Effector memory CD4-positive, alpha-beta T cell (primary cell): ENCODE measurements at places on chromosomes 6 and 20.
A peak's percentile ranks its signal among the peaks of the same experiment; 100 is the strongest.

- no peaks in the 10 kb centered on the region for H3K4me1 ChIP-seq
- H3K27me3 ChIP-seq, result no peaks in the 10 kb centered on the region
- no peaks in the 10 kb centered on the region for H3K36me3 ChIP-seq
- H3K27ac ChIP-seq, result no peak overlapping the region
- no peak for DNase-seq
- H3K4me3 ChIP-seq, result no peak overlapping the region
Observed at GRCh38 chr6:21501021-21501354, 92.6 kb upstream of the SOX4 start.

- peak overlapping the region; percentile 26 for H3K27ac ChIP-seq
- no peaks in the 10 kb centered on the region for H3K27me3 ChIP-seq
- peaks cover 3% of the 10 kb centered on the region for H3K36me3 ChIP-seq
- H3K4me1 ChIP-seq, result peaks cover 21% of the 10 kb centered on the region
- H3K4me3 ChIP-seq, result no peak overlapping the region
- DNase-seq, result no peak
Observed at GRCh38 chr20:47316776-47317126, 39.7 kb downstream of the ZMYND8 start.

DNA sequence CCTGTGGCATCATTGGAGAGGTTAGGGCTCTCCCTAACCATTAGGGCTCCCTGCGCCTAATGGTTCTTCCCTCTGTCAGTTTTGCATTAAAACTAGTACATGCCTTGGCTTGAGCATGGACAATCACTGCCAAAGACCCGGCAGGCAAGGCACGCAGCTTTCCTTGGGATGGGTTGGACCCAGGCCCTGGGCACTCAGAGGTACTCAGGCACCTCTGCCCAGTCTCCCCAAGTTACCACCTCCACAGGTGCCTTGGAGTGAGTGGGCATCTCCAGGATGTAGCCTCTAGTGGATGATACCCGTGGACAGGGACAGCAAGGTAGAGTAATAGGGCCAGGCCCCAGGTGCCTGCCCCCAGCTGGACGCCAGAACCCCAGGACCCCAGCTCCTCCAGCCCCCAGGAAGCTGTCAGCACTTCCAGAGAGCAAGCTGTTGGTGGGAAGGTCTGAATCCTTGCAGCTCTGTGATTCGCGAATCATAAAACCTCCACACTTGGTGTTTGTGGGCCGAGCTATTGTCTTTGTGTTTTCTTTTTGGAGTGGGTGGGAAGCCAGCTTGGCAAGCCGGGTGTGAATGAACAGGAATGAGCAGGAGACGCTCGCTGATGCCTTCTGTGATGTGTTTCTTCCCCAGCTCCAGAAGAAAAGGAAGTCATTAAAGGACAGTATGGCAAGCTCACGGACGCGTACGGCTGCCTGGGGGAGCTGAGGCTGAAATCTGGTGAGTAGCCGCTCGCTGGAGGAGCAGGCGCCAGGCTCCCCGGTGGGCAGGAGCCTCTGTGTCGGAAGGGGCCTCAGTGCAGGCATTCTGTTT is 35.1 kb downstream of the SYNJ2 start:
- H3K27me3 ChIP-seq, result no peaks in the 10 kb centered on the region
- DNase-seq, result no peak
- H3K4me1 ChIP-seq, result peaks cover 10% of the 10 kb centered on the region

DNA sequence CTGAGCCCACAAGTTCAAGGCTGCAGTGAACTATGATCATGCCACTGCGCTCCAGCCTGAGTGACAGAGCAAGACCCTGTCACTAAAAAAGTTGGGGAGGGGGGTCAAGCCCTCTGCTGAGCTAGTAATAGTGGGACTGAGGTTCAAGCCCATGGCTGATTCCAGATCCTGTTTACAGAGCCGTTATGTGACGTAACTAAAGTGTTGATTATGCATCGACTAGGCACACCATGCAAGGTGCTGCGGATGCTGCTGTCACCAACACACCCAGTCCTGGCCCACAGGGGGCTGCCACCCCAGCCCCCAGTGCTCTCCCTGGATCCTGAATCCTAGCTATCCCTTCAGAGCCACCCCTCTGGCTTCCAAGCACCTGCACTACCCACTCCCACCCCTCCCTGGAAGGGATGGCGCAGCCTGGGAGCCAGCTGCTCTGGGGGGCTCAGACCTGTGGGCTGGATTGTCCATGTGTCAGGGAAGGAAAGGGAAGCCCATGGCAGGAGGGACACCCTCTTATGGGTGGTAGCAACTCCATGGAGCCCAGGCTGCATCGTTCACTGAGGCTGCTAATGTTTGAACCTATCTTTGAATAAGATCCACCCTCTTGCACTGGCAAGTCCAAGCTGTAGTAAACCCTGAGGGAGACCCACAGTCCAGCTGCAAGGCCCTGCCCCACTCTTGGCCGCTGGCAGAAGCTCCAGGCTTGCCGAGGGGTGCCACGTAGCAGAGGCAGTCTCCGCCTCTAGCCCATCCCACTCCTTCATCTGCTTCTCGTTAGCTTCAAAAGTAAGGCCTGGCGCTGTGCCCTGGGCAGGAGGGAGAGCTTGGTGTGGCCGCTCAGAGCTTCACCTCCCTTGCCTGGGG is 95.0 kb downstream of the SNX5 start:
- no peaks in the 10 kb centered on the region for H3K36me3 ChIP-seq
- no peak overlapping the region for H3K27ac ChIP-seq
- no peak for DNase-seq
- no peaks in the 10 kb centered on the region for H3K4me1 ChIP-seq
- no peak overlapping the region for H3K4me3 ChIP-seq

GRCh38 chr20:31869942-31870725 is at the start of the genes DUSP15 and TTLL9:
DUSP15 (minus strand) TSS chr20:31870527; CDS start chr20:31870337, 190 bp downstream.
TTLL9 (plus strand) TSS chr20:31870634; CDS start chr20:31871127, 493 bp downstream.
- no peak within 1 kb of the TSS for H3K27ac ChIP-seq
- peaks cover 24% of the 10 kb centered on the region for H3K27me3 ChIP-seq
- H3K36me3 ChIP-seq, result no peaks in the 10 kb centered on the region
- H3K4me3 ChIP-seq, result peak within 1 kb of the TSS; percentile 39

GRCh38 chr6:166862287-166862977 is 93.9 kb downstream of the RNASET2 start:
- peak; percentile 10 for DNase-seq
- H3K4me3 ChIP-seq, result peak overlapping the region; percentile 68
- no peaks in the 10 kb centered on the region for H3K36me3 ChIP-seq
- no peaks in the 10 kb centered on the region for H3K27me3 ChIP-seq
- H3K27ac ChIP-seq, result no peak overlapping the region

DNA sequence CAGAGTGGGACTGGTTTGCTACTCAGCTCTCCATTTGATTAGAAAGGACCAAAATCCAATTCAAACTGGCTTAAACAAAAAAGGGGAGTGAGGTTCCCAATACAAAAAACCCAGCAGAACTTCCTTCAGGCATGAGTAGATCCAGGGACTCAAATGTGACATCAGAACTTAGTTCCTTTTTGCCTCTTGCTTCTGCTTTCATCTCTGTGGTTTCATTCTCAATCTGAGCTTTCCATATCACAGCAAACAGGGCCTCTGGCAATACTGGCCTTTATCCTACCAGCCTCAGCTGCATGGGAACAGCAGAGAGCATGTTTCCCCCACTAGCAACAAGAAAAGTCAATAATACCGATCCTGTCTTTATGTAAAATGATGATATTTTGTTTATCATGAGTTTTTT is 28.6 kb upstream of the PRELID3B start:
- H3K4me1 ChIP-seq, result no peaks in the 10 kb centered on the region
- no peak overlapping the region for H3K4me3 ChIP-seq
- H3K36me3 ChIP-seq, result no peaks in the 10 kb centered on the region
- DNase-seq, result no peak

- no peaks in the 10 kb centered on the region for H3K27me3 ChIP-seq
- DNase-seq, result no peak
- no peak overlapping the region for H3K27ac ChIP-seq
- H3K4me3 ChIP-seq, result no peak overlapping the region
- no peaks in the 10 kb centered on the region for H3K4me1 ChIP-seq
- H3K36me3 ChIP-seq, result no peaks in the 10 kb centered on the region
Observed at GRCh38 chr6:39876826-39877225, 57.4 kb downstream of the MOCS1 start.
